ENCODE measurements at places on chromosomes 2 and 18.
A peak's percentile ranks its signal among the peaks of the same experiment; 100 is the strongest.

DNA sequence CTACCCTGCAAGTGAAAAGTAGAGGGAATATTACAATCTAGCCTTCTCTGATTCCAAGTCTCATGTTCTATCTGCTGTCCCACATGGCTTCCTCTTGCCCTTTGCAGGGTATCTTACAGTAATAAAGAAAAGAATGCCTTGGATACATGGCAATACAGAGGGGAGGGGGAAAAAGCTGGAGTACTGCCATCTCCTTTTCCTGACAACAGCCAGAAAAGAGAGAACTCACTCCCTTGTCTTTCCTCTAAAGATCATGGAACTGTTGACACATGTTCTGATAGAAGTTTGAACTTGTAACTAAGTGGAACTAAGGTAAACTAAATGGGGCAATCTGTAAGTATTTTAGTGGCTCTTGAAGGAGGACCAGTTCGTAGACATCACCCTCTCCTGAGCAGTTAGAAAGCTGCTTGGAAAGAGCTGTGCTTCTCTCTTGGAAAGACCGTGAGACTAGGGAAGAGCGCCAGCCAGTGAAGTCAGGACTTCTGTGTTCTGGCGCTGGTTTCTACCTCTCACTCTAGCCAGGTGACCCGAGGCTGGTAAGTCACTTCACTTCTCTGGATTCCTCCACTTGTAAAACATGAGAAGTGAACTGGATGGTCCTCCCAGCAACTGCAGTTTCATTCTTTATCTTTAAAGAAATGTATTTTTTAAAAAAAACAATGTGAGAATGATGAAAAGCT lies 242.3 kb upstream of the FOSL2 start:
- no peak for DNase-seq

DNA sequence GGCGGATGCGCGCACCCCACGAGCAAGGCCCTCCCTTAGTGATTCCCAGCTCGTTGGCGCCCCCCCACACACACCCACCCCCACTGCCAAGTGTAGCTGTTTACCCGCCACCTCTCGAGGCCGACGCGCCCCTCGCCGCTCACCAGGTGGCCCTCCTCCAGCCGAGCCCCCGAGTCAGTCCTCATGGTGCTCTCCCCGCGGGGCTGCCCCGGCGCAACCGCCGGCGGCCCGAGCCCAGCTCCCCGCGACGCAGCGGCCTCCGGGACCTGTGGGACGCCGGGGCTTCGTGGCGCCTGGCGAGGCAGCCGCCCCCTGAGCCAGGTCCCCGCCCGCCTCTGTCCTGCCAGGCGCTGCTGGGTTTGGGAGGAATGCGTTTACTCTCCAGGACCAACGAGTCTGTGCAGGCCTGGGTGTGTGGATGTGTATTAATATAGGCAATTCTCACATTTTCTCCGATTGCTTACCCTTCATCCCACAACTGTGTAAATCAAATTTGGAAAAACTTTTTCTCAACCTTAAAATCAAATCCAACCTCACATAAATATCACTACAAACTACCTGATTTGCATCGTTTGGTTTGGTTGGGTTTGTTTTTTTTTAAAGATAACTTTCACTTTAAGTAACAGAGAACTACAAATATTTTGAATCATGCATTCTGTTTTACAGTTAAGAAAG lies at the start of gene TMEM237:
TMEM237 (minus strand) TSS at position 288 of the 675 bp plus-strand sequence; CDS start at position 185, 103 bp downstream.
- peak; percentile 24 for DNase-seq

DNA sequence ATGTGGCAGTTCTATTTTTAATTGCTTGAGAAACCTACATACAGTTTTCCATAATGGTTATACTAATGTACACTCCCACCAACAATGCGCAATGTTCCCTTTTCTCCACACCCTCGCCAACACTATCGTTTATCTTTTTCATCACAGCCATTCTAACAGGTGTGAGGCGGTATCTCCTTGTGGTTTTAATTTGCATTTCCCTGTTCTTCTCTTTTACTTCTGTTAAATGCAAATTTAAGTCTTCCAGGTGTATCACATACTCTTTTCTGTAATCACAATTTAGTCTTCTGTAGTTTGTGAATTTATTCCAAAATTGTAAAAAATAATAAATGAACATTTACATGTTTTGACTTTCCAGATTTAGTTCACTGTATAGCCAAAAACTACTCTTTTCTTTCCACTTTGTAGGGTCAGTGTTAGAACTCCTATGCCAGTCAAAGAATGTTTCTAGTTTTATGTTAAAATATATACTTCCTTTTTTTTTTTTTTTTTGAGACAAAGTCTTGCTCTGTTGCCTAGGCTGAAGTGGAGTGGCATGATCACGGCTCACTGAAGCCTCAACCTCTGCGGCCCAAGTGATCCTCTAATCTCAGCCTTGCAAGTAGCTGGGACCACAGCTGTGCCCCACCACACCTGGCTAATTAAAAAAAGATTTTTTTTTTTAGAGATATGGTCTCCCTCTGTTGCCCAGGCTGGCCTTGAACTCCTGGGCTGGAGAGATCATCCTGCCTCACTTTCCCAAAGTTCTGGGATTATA lies 15.4 kb upstream of the ACYP2 start:
- no peak for DNase-seq

GRCh38 chr18:34495506-34495905 lies 214.6 kb upstream of the DTNA start:
- DNase-seq, result no peak

GRCh38 chr18:21598726-21599584 lies 1.5 kb downstream of the ESCO1 start:
- no peak for DNase-seq

DNA sequence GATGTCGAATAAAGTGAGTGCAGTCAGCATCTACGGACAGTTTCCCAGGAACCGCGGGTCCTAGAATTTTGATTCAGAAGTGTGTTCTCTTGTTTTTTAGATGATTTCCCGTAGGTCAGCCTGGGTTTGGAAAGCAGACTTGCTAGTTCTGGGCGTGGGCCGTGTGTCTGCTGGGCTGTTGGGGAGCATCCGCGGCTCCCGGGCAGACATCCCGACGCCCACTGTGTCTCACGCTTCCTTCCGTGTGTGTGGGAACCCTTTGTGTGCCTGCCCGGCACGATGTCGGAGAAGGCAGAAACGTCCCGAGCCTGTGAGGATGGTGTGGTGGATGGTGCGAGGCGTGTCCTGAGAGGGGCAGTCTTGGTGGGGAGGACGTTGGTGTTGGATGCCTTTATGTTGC lies 18.4 kb downstream of the CTDP1 start:
- no peak for DNase-seq

- no peak for DNase-seq
These were observed 8.2 kb upstream of the KCTD1 start for GRCh38 chr18:26556573-26556972.

DNA sequence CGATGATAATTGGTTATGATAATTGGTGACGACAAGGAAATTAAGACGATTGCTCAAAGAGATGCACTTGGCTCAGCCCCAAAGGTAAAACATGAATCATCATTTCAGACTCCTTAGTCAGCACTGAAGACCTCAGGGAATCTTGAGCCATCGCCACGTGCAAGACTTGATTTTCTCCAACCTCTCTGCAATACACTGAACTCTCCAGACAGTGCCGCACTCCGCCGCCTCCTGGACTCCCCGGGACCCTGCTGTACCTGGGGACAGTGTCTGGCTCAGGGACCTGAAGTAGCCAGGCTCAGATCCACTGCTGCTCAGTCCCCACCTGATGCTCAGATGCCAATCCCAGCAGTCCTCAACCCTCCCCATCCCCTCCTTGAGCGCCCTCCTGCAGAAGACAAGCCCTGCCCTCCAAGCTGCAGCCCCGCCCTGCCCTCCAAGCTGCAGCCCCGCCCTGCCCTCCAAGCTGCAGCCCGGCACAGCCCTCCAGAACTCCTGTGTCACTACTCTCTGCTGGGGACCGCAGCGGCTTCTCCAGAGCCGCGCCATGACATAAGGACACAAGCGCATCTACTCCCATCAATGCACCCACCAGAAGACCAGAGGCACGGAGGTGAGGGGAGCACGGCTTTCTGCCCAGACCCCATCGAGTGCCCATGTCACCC lies 1.1 kb downstream of the TMEM18 start:
- no peak for DNase-seq

DNA sequence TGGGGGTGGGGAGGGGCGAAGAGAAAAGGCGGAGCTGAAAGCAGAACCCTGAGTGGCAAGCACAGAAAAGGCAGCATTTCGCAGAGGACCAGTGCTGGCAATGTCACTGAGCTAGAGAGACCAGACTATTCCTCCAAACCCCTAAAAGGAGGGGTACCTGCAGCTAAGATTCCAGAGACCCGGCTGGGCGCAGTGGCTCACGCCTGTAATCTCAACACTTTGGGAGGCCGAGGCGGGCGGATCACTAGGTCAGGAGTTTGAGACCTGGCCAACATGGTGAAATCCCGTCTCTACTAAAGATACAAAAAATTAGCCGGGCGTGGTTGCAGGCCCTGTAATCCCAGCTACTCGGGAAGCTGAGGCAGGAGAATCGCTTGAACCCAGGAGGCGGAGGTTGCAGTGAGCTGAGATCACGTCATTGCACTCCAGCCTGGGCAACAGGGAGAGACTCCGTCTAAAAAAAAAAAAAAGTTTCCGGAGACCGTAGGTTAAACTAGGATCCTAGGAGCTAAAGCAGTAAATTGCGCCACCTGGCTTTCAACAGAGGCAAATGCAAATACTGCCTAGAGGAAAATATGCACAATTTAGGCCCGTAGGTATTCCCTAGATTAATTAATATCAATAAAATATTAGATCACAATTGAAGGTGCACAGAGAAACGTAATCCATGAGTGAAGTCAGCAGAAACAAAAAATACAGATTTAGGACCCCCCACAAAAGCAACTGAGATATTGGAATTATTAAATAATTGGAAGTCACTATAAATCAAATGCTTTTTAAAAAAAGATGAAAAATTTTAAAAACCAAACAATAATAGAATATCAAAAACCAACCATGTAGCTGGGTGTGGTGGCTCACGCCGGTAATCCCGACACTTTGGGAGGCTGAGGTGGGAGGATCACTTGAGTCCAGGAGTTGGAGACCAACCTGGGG lies 4.9 kb downstream of the UCN start:
- DNase-seq, result peak; percentile 35

GRCh38 chr2:207338220-207338607 lies 172.5 kb upstream of the KLF7 start:
- DNase-seq, result no peak

GRCh38 chr2:117943013-117943672 lies 70.7 kb downstream of the CCDC93 start:
- DNase-seq, result no peak

DNA sequence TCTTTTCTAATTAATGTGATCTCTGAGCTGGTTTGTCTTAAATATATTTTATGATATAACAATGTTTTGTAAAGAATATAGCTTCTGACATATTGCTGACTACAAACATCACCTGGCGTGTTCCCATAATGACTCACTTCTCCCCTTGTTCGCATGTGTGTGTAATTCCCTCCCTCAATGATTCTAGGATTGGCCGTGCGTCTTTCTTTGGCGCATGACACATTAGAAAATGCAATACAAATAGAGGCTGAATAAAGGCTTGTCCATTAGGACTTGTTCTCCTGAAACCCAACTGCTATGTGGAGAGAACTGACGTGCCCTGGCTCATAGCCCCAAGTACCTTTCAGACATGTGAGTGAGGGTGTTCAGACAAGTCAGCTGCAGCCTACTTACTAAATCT lies 159.7 kb upstream of the CDH20 start:
- DNase-seq, result no peak

DNA sequence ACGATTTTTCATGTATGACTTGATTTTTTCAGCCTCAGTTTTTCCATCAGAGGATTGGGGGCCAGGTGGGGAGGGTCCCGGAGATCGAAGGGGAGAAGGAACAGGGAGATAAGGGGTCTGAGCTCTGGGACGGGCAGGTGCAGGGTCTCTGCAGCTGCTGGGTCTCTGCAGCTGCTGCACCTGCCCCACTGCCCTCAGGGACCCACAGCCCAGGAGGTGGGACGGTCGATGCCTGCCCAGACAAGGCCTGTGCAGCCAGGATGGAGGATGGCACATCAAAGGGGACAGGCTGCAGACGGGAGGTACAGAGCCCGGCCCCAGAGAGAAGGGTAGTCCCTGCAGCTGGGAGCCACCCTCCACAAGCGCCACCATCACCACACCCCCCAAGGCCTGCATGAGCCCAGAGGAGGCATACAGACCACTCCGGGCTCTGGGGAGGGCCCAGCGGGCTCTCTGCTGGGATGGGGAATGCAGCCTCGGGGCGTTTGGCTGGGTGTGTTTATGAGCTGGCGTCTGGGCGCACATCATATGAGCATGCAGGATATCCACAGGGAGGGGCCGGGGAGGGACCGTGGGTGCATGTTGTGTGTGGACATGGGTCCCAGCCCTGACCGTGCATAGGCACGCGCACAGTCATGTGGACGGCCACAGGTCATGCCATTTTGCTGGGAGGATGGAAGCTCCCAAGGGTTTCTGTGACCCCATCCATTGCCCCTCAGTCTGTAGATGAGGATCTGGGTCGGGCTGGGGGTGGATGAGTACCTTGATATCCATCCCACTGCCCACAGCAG lies 34.9 kb upstream of the GPC1 start:
- no peak for DNase-seq

DNA sequence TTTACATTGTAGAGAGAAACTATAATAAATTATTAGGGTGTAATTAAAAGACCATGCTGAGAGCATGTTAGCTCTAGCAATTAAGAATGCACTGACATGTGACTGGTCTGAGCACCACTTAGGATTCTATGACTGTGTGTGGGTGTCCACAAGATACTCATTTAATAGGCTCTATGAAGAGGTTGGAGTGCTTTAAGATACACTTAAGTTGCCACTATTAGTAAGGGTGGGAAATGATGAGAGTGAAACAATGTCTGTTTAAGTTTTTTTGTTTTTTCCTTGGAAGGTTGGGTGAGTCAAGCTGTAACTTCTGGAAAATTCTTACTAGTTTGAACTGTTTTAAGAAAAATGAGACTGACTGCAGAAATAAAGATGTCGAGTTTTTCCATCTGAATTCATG lies 1.8 kb upstream of the FAP start:
- DNase-seq, result no peak

DNA sequence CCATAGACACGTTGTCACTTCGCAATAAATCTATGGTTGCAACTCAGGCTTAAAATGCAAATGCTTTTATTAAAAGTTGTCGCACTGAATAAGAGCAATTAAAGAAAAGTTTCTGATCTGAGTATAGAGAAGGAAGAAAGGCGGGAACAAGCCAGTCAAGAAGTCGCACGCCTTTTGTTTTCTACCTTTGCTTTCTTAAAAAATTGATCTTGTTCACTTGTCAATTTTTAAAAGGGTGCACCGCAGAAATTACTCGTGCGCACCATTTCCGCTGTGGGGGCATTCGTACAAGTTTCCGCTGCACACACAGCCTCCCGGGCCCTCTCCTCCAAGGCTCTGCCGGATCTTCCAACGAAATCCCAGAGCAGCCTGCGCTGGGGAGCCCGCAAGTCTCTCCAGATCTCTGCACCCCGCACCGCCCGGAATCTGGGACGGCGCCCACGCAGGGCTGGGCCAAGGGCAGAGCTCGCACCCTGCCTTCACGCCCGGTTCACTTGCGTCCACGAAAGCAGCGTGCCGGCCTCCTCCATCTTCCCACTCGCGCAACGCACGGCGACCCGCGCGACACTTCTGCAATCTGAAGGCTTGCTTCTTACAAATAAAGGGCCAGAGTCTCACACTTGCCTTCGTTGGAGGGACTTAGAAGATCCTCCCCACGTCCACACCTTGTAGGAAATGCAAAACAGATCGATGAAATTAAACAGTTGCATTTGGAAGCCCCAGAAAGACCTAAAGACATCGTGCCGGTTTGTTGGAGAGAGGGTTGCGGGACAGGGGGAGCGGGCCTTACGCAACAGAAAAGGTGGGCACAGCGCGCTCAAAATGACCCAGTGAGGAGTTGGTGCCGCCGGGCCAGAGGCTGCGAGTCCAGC lies 2.6 kb upstream of the SALL3 start:
- no peak for DNase-seq

GRCh38 chr2:179511105-179511789 lies 246.6 kb upstream of the SESTD1 start:
- DNase-seq, result no peak

GRCh38 chr18:74252039-74252395 lies 39.7 kb downstream of the CYB5A start:
- no peak for DNase-seq
